ENCODE measurements at places on chromosomes 11 and 22.

GRCh38 chr22:48356731-48357130, 1470.9 kb downstream of the BRD1 start:
- no peak for DNase-seq

DNA sequence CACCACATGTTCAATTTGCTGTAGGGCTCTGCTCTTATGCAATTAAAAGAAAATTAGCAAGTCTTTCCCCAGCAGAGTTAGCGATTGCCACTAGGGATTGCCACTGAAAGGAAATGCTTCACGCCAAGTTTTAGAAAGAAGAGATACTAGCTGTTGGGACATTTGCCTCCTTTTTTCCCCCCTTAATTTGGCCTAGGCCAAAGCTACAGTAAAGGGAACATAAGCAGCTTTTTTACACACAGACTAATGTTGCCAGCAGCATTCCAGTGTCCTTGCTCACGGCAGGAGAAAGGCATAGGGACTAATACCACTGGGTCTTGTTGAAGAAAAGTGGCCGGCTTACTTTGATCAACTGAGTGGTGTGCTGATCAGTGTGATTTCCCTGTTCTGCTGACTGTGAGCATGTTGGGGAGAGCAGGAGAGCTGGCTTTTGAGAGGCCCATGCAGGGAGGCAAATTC, 71.2 kb downstream of the PHF21A start:
- DNase-seq = no peak

DNA sequence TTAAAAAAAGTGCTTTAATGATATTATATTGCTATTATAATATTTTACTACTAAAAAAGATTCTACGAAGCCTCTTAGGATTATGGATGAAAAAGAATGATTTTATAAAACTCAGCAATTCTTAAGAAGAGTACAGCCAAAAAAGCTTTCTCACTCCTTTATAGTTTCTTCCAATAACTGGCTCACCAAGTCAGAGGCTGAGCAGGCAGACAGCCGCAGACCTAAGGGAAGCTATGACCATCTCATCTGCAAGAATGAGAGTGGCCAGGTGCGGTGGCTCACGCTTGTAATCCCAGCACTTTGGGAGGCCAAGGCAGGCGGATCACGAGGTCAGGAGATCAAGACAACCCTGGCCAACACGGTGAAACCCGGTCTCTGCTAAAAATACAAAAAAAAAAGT, 12.7 kb upstream of the EMID1 start:
- no peak for DNase-seq

GRCh38 chr22:25669253-25670069, 72.5 kb upstream of the MYO18B start:
- DNase-seq = no peak

- DNase-seq = no peak
Measured at GRCh38 chr11:87432022-87432421, 394.3 kb downstream of the TMEM135 start.

- DNase-seq = no peak
Measured at GRCh38 chr11:123148965-123149364, 46.1 kb downstream of the CLMP start.

DNA sequence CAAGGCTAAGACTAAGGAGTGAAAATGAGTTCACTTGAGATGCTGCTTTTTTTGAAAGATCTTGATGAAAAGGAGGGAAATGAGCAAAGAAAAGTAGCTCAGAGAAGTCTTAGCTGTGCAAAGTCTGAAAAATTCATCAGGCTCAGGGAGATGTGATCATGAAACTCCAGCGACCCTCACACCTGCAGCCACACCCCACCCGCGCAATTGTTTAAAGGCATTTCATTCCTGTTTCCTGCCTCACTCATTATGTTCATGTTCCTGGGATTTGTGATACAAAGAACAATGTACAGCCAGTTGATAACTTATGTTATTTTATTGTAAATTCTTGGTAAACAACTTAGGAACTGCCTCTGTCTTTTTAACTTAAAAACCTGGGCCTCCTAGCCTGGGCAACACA, 8.7 kb upstream of the GSTP1 start:
- no peak for DNase-seq

GRCh38 chr22:47567126-47568090, 805.0 kb downstream of the TBC1D22A start:
- DNase-seq = no peak

GRCh38 chr11:48081151-48082010, 101.0 kb downstream of the PTPRJ start:
- peak; percentile 46 for DNase-seq

GRCh38 chr11:7531011-7531410, 17.2 kb downstream of the PPFIBP2 start:
- no peak for DNase-seq

GRCh38 chr22:27866135-27867084, 52.6 kb downstream of the PITPNB start:
- no peak for DNase-seq

DNA sequence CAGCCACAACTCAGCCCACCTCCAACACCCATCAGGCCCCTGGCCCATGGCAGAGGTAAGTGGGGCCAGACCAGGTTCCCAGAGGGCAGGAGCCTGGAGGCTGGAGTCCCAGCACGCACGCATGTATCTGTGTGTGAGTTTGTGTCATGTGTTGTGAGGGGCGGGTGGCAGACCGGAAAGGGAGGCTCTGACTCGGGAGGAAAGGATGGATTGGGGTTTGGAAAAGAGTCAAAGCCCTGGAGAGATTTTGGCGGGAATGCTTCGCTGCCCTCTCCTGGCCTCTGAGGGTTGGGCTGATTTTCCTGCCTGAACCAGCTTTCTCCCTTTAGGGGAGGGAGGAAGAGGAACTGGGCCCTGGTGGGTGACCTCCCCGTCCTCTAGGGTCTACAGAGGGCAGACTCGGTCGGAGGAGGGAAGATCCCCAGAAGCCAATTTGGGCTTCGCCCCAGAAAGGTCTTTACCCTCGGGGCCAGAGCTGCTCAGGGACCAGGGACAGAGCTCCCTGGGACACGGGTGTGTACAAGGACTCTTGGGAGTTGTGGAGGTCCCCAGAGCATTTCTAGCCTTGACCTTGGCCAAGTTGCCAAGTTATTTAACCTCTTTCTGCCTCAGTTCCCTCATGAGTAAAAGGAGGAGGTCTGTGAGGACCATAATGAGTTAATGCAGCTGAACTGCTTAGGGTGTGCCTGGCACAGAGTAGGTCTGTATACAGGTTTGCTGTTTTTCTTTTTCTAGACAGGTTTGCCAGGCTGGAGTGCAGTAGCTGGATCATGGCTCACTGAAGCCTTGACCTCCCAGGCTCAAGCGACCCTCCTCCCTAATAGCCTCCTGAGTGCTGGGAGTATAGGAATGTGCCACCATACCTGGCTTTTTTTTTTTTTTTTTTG, 6.9 kb downstream of the C11orf68 start:
- no peak for DNase-seq

Measured in activated CD4-positive, alpha-beta T cell treated with anti-CD3 and anti-CD28 coated beads, Interleukin-2, amount 50 U/mL, for 48 hours (primary cell).